Regular cardiac myocyte (primary cell): ENCODE measurements at places on chromosomes 11 and 22. TPM values are rescaled to one million over a fixed set of nuclear protein-coding genes. Genes with fewer than 3 reads are reported as not detected.

The APOBEC3B gene
- 0.56 and 13.0 TPM in 2 replicates for total RNA-seq

The SEPTIN5 gene
- total RNA-seq: 12.1 and 39.2 TPM in 2 replicates

The SCUBE1 gene
- total RNA-seq: under 0.01 TPM in 1 of 2 replicates, not detected in the other

The TRIM21 gene
- total RNA-seq: 18.6 and 25.5 TPM in 2 replicates

The KDM4D gene
- 0.56 and 0.77 TPM in 2 replicates for total RNA-seq

The MS4A12 gene
- total RNA-seq: not detected in 2 replicates

The AQP11 gene
- total RNA-seq: 1.2 and 2.3 TPM in 2 replicates

The DDTL gene
- total RNA-seq: under 0.01 TPM in 1 of 2 replicates, not detected in the other

The RASD2 gene
- total RNA-seq: 0.19 and 0.56 TPM in 2 replicates

The ASCL2 gene
- not detected in 2 replicates for total RNA-seq

The CATSPERZ gene
- 0.28 TPM in 1 of 2 replicates, not detected in the other for total RNA-seq

The NXPE1 gene
- total RNA-seq: not detected in 2 replicates

The CHRNA10 gene
- total RNA-seq: 0.56 and 0.96 TPM in 2 replicates

The CLCF1 gene
- 3.4 and 7.1 TPM in 2 replicates for total RNA-seq

The CPT1A gene
- 30.2 and 30.7 TPM in 2 replicates for total RNA-seq

The LRRC74B gene
- not detected in 2 replicates for total RNA-seq

The BTG4 gene
- not detected in 2 replicates for total RNA-seq

The CSRP3 gene
- not detected in 2 replicates for total RNA-seq

The KCNC1 gene
- total RNA-seq: not detected in 2 replicates

The GAL gene
- total RNA-seq: not detected in 2 replicates

The CLMP gene
- total RNA-seq: 116 and 324 TPM in 2 replicates

The SOX10 gene
- not detected in 2 replicates for total RNA-seq

The APOA5 gene
- under 0.01 TPM in 1 of 2 replicates, not detected in the other for total RNA-seq

The DERL3 gene
- 0.56 and 1.3 TPM in 2 replicates for total RNA-seq

The TCN1 gene
- not detected in 2 replicates for total RNA-seq

The GAS2L1 gene
- 7.6 and 12.5 TPM in 2 replicates for total RNA-seq

The OR5J2 gene
- total RNA-seq: not detected in 2 replicates

The SLC16A8 gene
- 0.38 and 0.85 TPM in 2 replicates for total RNA-seq

The LRRN4CL gene
- total RNA-seq: 0.58 and 9.6 TPM in 2 replicates

The SLC22A25 gene
- total RNA-seq: not detected in 2 replicates

The DRD4 gene
- not detected in 2 replicates for total RNA-seq

The OR5D18 gene
- total RNA-seq: not detected in 2 replicates

The TMPRSS13 gene
- total RNA-seq: not detected in 2 replicates

The EFCAB6 gene
- 0.96 and 2.3 TPM in 2 replicates for total RNA-seq

The RABL2B gene
- 5.4 and 6.7 TPM in 2 replicates for total RNA-seq

The ZP1 gene
- 2.1 and 4.2 TPM in 2 replicates for total RNA-seq

The PSMA1 gene
- 111 and 175 TPM in 2 replicates for total RNA-seq

The LARGE2 gene
- total RNA-seq: not detected in 2 replicates

The NCF4 gene
- under 0.01 TPM in 1 of 2 replicates, not detected in the other for total RNA-seq

The SYNGR1 gene
- 3.8 and 14.9 TPM in 2 replicates for total RNA-seq

The VPREB1 gene
- total RNA-seq: not detected in 2 replicates

The EXPH5 gene
- under 0.01 and 0.19 TPM in 2 replicates for total RNA-seq

The LMO1 gene
- total RNA-seq: 0.19 TPM in 1 of 2 replicates, not detected in the other

The MRGPRF gene
- 9.4 and 10.1 TPM in 2 replicates for total RNA-seq

The C11orf42 gene
- not detected in 2 replicates for total RNA-seq

The OR4D9 gene
- total RNA-seq: not detected in 2 replicates

The SSRP1 gene
- 37.2 and 120 TPM in 2 replicates for total RNA-seq

The UBE4A gene
- total RNA-seq: 33.3 and 36.0 TPM in 2 replicates

The OR52E8 gene
- total RNA-seq: not detected in 2 replicates

The RASGRP2 gene
- 2.0 TPM in 1 of 2 replicates, not detected in the other for total RNA-seq

The EMID1 gene
- total RNA-seq: 0.28 TPM in 1 of 2 replicates, not detected in the other

The SLC5A1 gene
- not detected in 2 replicates for total RNA-seq

The CCDC81 gene
- total RNA-seq: 2.5 and 12.1 TPM in 2 replicates
